Right renal pelvis (tissue), 4 donors: ENCODE measurements at places on chromosomes 7 and 10. TPM values are rescaled to one million over a fixed set of nuclear protein-coding genes. Genes with fewer than 3 reads are reported as not detected.

The MACC1 gene
- 11.2 TPM for polyA plus RNA-seq

The EDRF1 gene
- 29.8 TPM for polyA plus RNA-seq

The TAS2R16 gene
- polyA plus RNA-seq: not detected

The ATP6V0E2 gene
- 24.3 TPM for polyA plus RNA-seq

The GHRHR gene
- 0.32 TPM for polyA plus RNA-seq

The ABCB1 gene
- 19.4 TPM for polyA plus RNA-seq

The ELN gene
- polyA plus RNA-seq: 91.3 TPM

The TWIST1 gene
- 7.0 TPM for polyA plus RNA-seq

The TCERG1L gene
- 2.1 TPM for polyA plus RNA-seq

The EIF3B gene
- 142 TPM for polyA plus RNA-seq

The CREB5 gene
- polyA plus RNA-seq: 8.1 TPM

The TCTN3 gene
- polyA plus RNA-seq: 78.4 TPM

The FAM25A gene
- not detected for polyA plus RNA-seq

The NPY gene
- 0.28 TPM for polyA plus RNA-seq

The SPDYE8 gene
- polyA plus RNA-seq: 0.29 TPM

The GRM3 gene
- 0.22 TPM for polyA plus RNA-seq

The CYP3A4 gene
- polyA plus RNA-seq: 0.19 TPM

The PON1 gene
- 0.49 TPM for polyA plus RNA-seq

The AZGP1 gene
- polyA plus RNA-seq: 47.6 TPM

The RSPH10B2 gene
- not detected for polyA plus RNA-seq

The LBX1 gene
- not detected for polyA plus RNA-seq

The SPDYE2B gene
- polyA plus RNA-seq: 0.74 TPM

The CLEC5A gene
- 0.51 TPM for polyA plus RNA-seq

The SORCS1 gene
- 7.5 TPM for polyA plus RNA-seq

The SAMD9L gene
- polyA plus RNA-seq: 3.3 TPM

The ATRNL1 gene
- 26.6 TPM for polyA plus RNA-seq

The ZDHHC4 gene
- polyA plus RNA-seq: 95.0 TPM

The LDB3 gene
- 1.1 TPM for polyA plus RNA-seq

The TMEM178B gene
- polyA plus RNA-seq: 0.40 TPM

The ZP3 gene
- polyA plus RNA-seq: 13.4 TPM

The COBL gene
- polyA plus RNA-seq: 16.3 TPM

The KLF6 gene
- 45.6 TPM for polyA plus RNA-seq
